ENCODE measurements at places on chromosomes 6 and 20. TPM values are rescaled to one million over a fixed set of nuclear protein-coding genes. Genes with fewer than 3 reads are reported as not detected.

The DEF6 gene
- 0.50 TPM for total RNA-seq

The KIF6 gene
- total RNA-seq: 0.31 TPM

The OR12D3 gene
- not detected for total RNA-seq

The PDE7B gene
- 41.9 TPM for total RNA-seq

The BCAS1 gene
- total RNA-seq: not detected

The ALDH8A1 gene
- 0.59 TPM for total RNA-seq

The ZDHHC14 gene
- 1.6 TPM for total RNA-seq
